Kidney (tissue), 22 donors: ENCODE measurements at places on chromosomes 7 and 10. TPM values are rescaled to one million over a fixed set of nuclear protein-coding genes. Genes with fewer than 3 reads are reported as not detected.

DNA sequence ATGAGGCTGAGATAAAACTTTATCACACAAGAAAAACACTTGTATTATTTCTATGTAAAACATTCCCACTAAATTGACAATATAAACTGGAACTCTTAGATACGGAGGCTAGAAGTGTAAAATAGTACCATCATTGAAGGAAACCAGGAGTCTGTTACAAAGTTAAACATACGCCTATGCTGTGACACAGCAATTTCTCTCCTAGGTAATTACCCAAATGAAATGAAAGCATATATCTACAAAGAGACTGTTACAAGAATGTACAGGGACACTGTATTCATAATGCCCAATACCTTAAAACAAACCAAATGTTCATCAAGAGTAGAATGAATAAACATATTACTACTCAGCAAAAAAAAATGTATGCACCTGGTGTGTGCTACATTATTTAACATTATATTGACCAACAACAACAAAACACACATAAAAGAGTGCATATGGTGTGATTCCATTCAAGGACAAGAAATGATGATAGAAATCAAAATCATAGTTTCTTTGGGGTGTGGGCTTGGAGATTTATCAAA is 33.2 kb upstream of the ELAPOR2 start:
- DNase-seq = no peak

GRCh38 chr7:96189129-96189820 is 132.6 kb downstream of the SLC25A13 start:
- DNase-seq = no peak

DNA sequence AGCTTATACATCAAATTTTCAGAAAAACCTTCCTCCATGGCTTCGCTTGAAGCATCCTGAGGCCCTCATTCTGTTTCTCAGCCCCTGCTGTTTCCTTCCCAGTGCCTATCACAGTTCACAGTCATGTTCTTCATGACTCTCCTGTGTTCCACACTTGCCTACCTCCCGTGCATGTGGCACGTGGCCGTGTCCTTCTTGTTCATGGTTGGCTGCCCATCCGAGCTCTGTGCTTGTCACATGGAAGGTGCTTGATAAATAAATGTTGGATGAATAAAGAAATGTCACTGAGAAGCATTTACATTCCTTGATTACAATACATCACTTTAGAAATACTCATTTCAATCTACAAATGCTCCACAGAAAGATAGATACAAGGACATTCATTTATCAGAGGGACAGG is 23.7 kb upstream of the EGFR start:
- DNase-seq = peak; percentile 40

GRCh38 chr7:73593207-73594045 is 15.0 kb upstream of the TBL2 start:
- no peak for DNase-seq

GRCh38 chr10:108696792-108697477 is 1226.4 kb downstream of the XPNPEP1 start:
- DNase-seq = no peak

DNA sequence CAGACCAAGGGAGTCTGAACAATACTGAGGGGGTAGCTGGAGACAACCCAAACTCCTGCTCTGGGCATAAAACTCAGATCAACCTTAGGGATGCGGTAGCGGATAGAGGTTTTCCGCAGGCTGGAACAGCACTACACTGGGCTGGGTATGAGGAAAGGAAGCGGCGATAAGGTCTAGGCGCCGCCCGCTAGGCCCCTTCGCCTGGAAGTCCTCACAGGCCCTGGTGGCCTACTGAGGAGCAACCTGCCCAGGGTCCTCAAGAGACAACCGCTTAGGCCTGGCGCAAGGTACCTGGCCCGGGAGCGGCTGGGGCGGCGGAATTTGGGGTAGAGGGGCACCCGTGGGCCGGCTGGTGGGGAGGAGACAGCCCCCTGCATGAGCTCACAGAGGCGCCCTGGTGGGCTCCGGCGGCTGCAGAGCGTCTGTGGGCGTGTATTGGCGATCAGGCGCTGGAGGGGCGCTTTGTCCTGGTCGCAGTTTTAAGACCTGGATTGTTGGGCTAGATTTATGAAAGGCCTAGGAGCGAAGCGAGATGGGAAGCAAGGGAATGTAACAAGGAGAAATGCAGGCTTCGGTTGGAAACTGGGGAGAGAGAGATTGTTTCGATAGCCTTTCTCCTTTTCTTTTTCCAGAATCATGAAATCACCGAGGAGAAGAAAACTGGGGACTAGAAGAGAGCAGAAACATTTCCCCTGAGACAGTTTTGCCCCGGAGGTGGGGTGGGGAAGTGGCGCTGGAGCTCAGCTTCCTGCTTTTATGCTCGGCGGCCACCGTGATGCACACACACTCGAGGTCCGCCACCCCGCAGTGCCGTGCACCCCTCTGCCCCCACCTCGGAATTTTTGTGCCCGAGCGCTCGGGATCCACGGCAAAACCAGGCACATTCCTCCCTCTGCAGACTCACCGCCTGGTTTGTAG is 2.4 kb upstream of the NKX2-3 start:
- no peak for DNase-seq

DNA sequence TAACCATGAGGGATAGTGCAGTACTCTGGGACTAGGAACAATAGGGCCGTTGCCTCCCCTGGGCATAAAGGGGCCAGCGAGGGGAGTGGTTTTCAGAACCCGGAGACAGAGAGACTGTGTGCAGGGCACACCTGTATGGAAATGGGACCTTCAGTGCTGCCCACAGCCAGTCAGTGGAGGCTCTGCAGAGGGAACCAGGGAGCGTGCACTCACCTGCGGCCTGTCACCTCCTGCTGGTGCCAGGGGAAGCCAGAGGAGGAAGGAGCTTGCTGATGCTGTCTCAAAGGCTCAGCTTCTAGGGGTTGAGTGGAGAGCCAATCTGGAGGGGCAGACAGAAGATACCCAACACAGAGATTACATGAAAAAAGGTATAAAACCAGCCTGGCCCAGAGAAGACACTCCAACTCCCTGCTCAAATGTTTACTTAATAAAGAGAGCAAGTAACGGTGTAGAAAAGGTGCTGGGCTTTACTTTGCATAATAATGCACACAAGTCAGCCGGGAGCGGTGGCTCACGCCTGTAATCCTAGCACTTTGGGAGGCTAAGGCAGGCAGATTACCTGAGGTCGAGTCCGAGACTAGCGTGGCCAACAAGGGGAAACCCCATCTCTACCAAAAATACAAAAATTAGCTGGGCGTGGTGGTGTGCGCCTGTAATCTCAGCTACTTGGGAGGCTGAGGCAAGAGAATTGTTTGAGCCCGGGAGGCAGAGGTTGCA is 35.5 kb upstream of the WAPL start:
- DNase-seq = no peak

GRCh38 chr7:102431617-102432298 is 1.6 kb upstream of the ORAI2 start:
- no peak for DNase-seq

- DNase-seq = no peak
These were observed 117.5 kb upstream of the LAMB4 start for GRCh38 chr7:108247614-108248013.

DNA sequence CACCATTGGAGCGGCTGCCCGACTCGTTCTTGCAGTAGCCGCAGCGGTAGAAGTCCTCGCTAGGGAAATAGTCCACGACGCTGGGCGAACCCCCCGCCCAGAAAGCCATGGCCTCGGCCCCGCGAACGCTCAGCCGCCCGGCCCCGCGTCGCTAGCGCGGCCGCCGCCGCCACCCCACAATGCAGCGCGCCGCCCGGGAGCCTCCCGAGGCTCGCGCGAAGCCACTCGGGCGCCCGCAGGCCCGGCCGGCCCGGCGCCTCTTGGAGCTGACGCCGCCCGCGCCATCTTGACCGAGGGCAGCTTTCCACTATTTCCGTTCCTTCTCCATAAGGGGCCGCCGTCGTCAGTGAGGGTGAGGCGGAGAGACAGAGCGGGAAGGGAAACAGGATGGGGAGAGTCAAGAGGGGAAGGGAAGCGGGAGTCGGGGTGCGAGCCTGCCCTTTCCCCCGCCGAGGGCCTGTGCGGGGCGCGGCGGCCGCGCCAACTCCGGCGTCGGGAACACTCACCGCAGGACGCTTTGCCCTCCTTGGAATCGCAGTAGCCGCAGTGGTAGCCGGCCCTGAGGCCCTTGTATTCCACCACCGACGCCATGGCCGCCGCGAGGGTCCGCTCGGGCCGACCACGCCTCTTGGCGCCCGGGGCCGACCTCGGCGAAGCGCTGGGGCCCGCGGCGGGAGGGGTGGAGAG is at the start of gene ATE1:
TSS of gene ATE1 (minus strand) at position 191 of the 687 bp plus-strand sequence. CDS start at position 109, 82 bp downstream.
- peak; percentile 98 for DNase-seq

DNA sequence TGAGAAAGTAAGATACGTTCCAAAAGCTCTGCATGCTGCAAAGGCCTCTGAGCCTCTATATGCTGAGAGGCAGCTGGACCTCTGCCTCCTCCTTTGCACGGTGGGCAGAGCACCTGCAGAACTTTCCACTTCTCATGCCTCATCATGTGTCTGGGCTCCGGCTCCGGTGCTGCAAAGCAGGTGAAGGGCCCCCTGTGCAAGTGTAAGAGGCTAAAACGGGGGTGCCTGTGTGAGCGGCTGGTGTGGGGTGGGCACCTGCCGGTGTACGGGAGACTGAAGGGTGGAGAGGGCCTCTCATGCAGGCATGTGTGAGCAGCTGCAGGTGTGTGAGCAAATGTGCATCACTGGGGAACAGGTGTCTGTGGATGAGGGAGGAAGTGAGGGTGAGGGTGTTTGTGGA is 121.0 kb downstream of the KCNMA1 start:
- no peak for DNase-seq

The POLR2J2 gene
- 0.62 TPM for polyA plus RNA-seq

The PRLHR gene
- not detected for polyA plus RNA-seq

The DKK1 gene
- polyA plus RNA-seq = not detected

The SNX10 gene
- polyA plus RNA-seq = 30.1 TPM

The TFR2 gene
- polyA plus RNA-seq = 0.22 TPM
